ENCODE measurements at places on chromosomes 5 and 9.
A peak's percentile ranks its signal among the peaks of the same experiment; 100 is the strongest.

DNA sequence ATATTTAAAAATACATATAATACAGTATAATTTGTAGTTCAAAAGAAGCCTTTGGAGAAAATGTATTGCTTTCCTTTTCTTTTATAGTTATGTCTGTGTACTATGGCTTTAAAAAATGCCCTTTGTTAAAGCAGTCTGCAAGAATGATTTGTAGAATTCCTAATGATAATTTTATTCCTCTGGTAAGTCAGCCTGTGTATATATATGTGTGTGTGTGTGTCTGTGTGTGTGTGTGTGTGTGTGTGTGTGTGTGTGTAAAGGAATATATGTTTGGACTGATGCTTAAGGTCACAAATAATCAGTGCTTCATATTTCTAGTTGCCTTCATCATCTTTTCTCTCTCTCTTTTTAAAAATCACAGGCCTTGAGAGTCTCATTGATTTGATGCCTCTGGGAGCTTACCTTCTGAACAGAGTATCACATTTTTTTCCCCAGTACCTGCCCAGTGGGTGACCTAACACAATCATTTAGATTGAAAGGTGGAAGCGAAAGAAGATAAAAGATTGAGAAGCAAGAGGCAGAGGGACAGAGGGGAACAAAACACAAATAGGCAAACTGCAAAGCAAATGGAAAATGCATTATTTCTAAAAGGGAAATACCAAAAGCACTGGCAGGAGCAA is 709.2 kb upstream of the DMAC1 start:
- no peak for DNase-seq

DNA sequence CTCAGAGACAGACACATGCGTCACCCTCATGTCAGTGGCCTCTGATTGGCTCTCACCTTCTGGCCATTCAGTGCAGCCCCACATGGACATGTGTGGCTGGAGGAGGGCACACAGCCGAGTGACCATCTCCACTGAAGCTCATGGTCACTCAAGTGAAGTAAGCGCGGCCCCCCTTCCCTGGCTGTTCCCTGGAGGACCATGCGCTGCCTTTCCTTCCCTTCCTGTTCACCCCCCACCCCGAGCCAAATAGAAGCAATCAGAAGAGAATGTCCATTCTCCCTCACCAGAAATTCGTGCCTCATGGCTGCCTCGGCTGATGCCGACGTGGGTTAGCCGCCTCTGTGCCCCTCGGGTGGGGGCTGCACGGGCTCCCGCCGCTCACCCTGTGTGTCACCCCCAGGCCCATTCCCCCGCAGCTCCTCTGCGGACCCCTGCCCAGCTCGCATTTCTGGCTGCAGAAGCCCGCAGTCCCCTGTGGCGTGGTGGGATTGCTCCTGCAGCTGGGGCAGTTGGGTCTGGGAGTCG is 12.5 kb upstream of the COL5A1 start:
- no peak for DNase-seq

DNA sequence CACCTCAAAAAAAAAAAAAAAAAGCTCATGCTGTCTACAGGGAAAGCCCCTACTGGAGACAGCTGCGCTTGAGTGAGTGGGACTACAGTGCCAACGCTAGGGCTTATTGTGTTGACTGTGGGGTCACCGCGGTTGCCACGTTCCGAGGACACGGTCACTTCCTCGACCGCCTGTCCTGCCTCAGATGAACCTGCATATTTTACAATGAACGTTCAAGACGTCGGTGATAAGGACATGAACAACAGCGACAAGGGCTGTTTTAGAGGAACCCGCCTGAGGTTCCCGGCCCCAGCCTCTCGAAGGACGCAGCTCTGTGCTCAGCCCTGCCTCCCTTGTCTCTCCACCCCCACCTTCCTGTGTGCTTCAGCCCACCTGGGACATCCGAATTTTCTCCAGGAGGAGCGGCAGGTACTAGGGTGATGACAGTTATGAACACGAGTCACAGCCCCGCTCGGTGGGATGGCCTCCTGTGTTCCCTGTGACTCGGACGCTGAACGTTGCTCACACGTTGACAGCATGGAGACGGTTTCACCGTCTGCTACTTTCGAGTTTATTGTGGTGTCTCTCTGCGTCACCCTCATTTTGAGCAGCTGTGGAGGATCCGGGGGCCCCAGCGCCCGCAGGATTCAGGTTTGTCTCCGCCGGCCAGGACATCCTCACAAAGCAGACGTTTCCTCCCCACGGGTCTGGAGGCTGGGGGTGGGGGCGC is 11.3 kb upstream of the DIPK1B start:
- peak; percentile 40 for DNase-seq

DNA sequence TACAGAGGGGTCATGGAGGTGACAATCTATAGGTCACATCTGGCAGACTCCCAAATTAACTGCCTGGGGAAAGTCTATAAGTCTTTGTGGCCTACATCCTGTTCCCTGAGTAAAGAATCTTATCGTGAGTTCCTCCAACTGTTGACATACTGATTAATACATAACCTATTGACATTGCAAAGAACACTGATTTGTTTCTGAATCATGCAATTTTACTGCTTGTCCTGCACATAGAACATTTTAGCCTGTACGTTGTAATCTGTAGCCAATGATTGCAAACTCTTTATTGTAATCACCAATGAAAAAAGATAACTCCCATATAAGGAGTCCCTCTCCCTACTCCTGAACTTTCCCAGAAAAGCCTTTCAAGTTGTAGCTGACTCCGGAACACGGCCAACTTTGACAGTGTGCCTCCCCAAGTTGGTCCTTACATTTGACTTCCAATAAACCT is 18.8 kb upstream of the OR2K2 start:
- DNase-seq, result no peak

GRCh38 chr9:18857334-18857733 is 175.7 kb downstream of the SAXO1 start:
- no peak for DNase-seq

GRCh38 chr5:53087171-53087570 is 22.4 kb downstream of the MOCS2 start:
- no peak for DNase-seq

- no peak for DNase-seq
Observed at GRCh38 chr5:135671052-135671705, 92.4 kb upstream of the CXCL14 start.

DNA sequence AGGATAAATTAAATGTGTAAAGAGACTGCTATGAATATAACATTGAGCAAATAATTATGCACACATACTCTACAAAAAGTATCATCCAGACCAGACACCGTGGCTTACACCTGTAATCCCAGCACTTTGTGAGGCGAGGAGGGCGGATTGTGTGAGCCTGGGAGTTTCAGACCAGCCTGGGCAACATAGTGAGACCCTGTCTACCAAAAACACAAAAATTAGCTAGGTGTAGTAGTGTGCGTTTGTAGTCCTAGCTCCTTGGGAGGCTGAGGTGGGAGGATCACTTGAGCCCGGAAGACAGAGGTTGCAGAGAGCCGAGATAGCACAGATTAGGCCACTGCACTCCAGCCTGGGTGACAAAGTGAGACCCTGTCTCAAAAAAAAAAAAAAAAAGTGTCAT is 2.4 kb upstream of the CDC42SE2 start:
- DNase-seq, result no peak

- DNase-seq, result no peak
Observed at GRCh38 chr5:15790446-15791018, 290.6 kb downstream of the FBXL7 start.

- no peak for DNase-seq
Observed at GRCh38 chr9:7859701-7860334, 60.2 kb upstream of the DMAC1 start.

DNA sequence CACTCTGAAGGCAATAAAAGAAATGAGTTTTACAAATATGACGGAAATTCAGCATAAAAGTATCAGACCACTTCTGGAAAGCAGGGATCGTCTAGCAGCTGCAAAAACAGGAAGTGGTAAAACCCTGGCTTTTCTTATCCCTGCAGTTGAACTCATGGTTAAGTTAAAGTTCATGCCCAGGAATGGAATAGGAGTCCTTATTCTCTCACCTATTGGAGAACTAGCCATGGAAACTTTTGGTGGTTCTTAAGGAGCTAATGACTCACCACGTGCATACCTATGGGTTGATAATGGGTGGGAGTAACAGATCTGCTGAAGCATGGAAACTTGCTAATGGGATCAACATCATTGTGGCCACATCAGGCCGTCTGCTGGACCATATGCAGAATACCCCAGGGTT is 93.5 kb upstream of the RGMB start:
- DNase-seq, result no peak

- no peak for DNase-seq
Observed at GRCh38 chr9:892123-892522, 50.6 kb downstream of the DMRT1 start.

DNA sequence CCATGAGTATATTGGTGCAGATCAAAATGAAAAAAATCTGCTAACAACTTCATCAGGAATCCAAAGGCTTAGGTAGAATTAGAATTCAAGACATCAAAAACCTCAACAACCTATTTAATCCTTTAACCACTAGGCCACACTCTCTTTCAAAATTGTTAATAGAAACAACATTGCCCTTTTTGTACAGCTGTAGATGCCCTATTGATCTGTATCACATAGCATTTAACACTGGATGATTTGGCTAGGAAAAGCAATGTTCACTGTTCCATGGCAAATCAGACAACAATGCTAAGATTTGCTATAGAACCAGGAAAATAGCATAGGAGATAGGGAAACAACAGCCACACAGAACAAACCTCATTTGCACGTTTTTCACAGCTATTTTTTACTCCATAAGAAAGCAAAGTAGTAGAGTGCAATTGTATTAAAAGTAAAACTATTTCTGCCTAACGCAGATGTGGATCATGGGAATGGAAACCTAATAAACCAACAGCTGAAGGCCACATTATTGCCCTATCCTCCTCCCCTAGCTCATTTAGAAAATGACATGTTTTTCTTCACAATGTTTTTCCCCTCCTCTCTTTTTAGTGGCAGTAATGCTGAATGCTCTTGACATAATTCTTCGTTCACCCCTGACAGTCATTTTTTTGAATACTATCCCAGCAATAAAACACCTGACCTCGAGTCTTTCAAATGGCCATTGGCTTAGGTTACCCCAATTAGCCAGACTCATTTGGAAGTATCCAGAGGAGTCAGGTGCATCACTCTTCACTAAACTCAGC is 373.0 kb upstream of the CCNH start:
- no peak for DNase-seq

- no peak for DNase-seq
Observed at GRCh38 chr5:78763659-78764189, 115.2 kb upstream of the LHFPL2 start.

GRCh38 chr5:160474084-160474483 is 52.4 kb downstream of the PTTG1 start:
- DNase-seq, result no peak

GRCh38 chr9:19232823-19233194 is 2.3 kb downstream of the DENND4C start:
- DNase-seq, result no peak

GRCh38 chr9:94153905-94154304 is 69.6 kb downstream of the PTPDC1 start:
- DNase-seq, result no peak

DNA sequence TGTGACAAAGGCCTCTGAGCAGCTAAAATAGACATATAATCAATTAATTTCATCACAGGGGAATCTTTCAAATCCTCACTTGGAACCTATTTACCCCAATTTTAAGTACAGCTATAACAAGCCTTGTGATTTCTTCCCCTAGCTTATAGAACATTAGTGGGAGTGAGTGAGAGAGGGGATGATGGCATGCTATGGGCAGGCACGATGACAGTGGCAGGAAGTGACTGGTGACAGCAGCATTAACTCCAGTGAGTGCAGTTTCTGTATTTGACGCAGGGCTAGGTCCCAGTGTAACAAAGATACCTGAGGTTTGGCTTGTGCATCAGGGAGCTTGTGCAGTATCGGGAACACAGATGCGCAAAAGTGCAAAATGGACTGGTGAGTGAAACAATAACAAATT is 54.1 kb downstream of the NPR3 start:
- no peak for DNase-seq

DNA sequence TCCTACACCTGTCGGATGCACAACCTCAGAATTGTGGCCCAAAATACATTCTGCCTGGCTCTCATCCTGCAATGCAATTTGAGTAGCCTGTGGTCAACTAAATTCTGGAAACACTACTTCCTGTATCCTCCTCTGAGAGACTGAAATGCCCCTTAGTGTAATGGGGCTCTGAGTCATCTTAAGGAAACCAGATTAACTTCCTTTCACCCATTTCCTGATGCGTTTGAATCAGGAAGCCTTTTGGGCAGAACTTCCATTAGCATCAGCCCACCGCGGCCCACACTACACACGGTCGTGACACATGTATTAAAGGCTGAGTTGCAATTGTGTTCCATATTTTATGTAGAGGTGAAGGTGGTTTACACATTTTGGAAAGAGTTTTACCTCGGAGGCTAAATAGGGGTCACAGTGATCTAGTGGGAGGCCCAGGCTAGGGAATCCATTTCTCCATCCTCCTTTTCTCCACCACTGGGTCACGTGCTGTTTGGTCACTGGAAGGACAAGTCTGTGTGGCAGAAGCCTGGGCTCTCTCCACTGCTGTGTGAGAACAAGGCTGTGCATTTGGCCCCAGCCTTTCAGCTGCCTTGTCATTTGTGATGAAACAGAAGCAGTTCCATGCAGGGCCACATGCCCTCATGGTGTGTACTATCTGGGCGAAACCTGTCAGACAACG is 55.9 kb downstream of the DAP start:
- DNase-seq, result no peak

GRCh38 chr9:135693265-135693664 is 6.0 kb downstream of the SOHLH1 start:
- DNase-seq, result no peak

- no peak for DNase-seq
Observed at GRCh38 chr5:121182788-121183490, 668.7 kb upstream of the FTMT start.

DNA sequence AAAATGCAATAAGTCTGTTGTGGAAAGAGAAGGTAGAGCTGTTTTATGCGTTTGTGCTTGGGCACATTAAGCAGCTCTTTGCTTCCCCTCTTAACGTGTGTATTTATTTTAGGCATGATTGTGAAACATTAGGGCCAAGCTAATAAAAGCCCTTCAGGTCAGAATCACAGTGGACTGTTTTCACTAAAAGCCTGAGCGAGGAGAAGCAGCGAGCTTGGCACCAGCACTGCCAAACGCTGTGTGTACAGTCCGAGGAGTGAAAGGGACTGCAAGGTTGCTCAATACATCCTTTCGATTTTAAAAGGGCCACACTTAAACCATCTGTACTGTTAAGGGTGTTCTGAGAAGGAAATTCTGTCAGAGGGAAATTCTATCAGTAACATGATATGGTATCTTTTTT is 107.2 kb upstream of the CKMT2 start:
- DNase-seq, result no peak

GRCh38 chr5:51225789-51226742 is 157.2 kb upstream of the ISL1 start:
- DNase-seq, result no peak

GRCh38 chr5:59445741-59446140 is 447.8 kb downstream of the PDE4D start:
- no peak for DNase-seq

DNA sequence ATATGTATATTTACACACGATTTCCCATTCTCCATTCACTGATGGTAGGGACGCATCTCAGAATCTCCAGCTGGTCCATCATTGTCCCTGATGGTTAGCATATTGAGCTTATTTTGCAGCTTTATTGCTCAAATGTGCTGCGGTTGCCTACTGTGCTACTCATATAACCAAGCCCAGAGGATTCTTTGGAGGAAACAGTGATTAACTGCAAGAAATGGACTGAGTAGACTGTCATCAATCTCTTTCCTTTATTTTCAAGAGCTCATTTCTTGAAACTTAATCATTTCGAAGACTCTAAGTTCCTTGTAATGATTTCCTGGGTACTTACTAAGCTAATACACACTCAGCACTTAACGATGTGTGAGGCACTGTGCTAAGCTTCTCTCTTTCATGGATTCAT is 119.0 kb downstream of the MAT2B start:
- DNase-seq, result no peak

- no peak for DNase-seq
Observed at GRCh38 chr9:113508111-113508749, 44.7 kb downstream of the RGS3 start.

All from stimulated activated CD4-positive, alpha-beta T cell treated with anti-CD3 and anti-CD28 coated beads, Interleukin-1b, Interleukin-23, amount 100 ng/mL, for 1 hour (primary cell).